Mucosa of gallbladder (tissue), 1 donor: ENCODE measurements at places on chromosomes 7 and 10. TPM values are rescaled to one million over a fixed set of nuclear protein-coding genes. Genes with fewer than 3 reads are reported as not detected.

DNA sequence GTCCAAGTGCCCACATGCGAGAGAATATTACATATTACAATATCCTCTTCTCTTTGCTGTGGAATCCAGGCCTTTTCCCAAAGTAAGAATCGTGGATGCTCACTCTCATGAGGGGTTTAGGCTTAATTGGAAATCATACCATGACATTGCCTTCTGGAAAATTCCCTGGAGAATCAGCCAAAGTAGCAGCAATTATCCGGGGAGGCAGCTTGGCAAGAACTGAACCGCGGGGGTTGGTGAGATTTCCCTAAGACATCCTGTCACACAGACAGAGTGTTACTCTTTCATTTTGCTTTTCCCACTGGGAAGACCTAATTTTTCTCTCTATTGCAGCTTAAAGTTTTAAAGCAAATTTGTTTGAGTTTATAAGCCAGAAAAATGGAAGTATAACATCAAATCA lies 463.6 kb upstream of the DPP6 start:
- no peak for DNase-seq

GRCh38 chr10:11063856-11064255 lies 46.2 kb downstream of the CELF2 start:
- no peak for DNase-seq

DNA sequence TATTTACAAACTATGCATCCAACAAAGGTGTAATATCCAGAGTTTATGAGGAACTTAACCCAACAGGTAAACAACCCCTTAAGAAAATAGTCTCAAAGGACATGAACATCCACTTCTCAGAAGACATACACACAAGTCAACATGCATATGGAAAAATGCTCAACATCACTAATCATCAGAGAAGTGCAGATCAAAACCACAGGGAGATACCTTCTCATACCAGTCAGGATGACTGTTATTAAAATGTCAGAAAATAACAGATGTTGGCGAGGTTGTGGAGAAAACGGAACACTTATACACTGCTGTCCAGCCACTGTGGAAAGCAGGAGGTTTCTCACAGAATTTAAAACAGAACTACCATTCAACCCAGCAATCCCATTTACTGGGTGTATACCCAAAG lies 84.0 kb downstream of the ADD3 start:
- no peak for DNase-seq

GRCh38 chr7:108805808-108806397 lies 236.2 kb downstream of the DNAJB9 start:
- DNase-seq: no peak

GRCh38 chr7:25238066-25238725 lies 9.9 kb upstream of the NPVF start:
- DNase-seq: no peak

DNA sequence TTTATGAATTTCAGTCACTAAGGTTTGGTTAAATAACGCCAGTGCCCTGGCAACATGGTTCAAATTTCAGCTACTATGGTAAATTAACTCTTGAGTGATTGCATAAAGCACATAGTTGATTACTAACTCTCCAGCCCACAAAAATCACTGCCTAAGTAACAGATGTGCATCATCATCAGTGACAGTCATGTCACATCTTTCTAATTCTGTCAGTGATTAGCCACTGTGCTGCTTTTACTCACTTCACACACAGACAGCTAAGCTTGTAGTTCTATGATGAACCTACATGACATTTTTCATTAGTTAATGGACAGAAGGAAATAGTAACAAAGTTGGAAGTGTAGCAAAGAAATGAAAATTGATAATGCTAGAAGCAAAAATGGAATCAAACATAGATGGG lies 108.9 kb downstream of the DNAH11 start:
- DNase-seq: no peak

GRCh38 chr10:104076743-104077160 lies 8.9 kb downstream of the COL17A1 start:
- peak; percentile 82 for DNase-seq

GRCh38 chr7:36965625-36966024 lies 241.3 kb upstream of the AOAH start:
- no peak for DNase-seq

GRCh38 chr10:1141701-1142100 lies 85.5 kb downstream of the WDR37 start:
- no peak for DNase-seq

GRCh38 chr7:42843205-42843800 lies 68.6 kb downstream of the C7orf25 start:
- peak; percentile 24 for DNase-seq

- DNase-seq: no peak
Observed at GRCh38 chr7:126937171-126937570, 315.6 kb downstream of the GRM8 start.

- DNase-seq: no peak
Observed at GRCh38 chr7:142438235-142438922, 180.5 kb upstream of the PRSS58 start.

- no peak for DNase-seq
Observed at GRCh38 chr7:73890555-73891147, 29.7 kb downstream of the TMEM270 start.

DNA sequence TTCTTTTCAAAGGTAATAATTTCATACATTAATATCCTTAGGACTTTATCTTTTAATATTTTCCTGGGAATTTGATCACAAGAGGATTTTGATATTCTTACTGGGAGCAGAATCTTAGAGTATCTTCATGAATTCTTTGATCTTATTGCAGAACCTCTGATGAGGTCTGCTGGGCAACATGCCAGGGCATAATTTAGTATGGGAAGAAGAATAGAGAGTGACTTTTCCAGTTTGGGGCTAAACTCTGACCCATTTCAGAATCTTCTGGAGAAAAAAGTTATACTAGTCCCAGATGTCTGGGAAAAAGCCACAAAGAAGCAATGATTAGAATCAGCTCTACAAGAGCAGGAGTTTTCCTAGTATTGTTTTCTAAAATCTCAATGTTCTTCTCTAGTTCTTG lies 28.0 kb upstream of the RSU1 start:
- no peak for DNase-seq

NCAPG2 gene
- total RNA-seq: 7.5 TPM

RSPH10B gene
- 0.92 TPM for total RNA-seq

PRRT4 gene
- total RNA-seq: 0.63 TPM

ABCA13 gene
- total RNA-seq: 2.8 TPM

TRA2A gene
- 57.1 TPM for total RNA-seq

AGR2 gene
- total RNA-seq: 979 TPM

LCOR gene
- total RNA-seq: 56.0 TPM
